ENCODE measurements at places on chromosomes 2 and 18.

GRCh38 chr2:154960802-154961583 lies 262.5 kb downstream of the KCNJ3 start:
- no peak for DNase-seq

GRCh38 chr2:226270285-226271058 lies 529.1 kb downstream of the IRS1 start:
- DNase-seq, result no peak

- no peak for DNase-seq
These were observed 383.6 kb downstream of the PIK3C3 start for GRCh38 chr18:42338683-42339082.

DNA sequence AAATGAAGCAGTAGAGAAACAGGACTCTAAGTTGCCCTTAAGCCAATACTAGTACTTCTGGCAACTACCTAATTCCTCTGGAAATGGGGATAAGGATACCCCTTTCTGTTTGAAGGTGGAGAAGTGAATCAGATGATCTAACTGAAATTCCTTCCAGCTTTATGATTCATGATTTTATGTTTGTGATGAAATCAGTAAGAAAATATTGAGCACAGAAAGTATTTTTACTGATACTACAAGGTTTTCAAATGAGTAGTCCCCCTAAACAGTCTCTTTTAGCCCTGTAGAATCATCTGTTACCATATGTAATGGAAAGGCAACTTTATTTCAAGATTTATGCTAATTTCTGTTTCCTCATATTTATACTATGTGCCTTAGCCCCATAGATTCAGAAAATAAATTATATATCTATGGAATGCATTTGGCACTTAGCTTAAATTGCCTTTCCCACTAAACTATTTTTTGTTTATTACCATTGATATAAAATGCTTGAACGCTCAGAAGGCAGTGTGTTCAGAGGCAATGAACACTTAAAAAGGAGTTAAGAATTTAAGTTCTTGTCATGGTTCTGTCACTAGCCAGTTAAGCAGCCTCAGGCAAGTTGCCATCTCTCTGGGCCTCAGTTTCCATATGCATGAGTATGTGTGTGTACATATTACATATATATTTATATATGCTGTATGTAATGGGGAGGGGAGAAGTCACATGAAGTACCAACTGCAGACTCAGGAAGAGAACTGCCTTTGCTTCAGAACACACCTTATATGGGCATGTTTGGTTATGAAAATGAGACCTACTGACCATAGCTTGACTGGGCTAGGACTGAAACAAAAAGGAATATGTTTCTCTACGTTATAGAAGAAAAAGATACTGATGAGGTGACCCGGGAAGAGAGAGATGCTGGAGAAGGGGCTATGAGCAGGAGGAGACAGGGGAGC lies 97.7 kb downstream of the CDC42EP3 start:
- DNase-seq, result no peak

GRCh38 chr2:217886091-217886490 lies 116.7 kb downstream of the TNS1 start:
- DNase-seq, result no peak

DNA sequence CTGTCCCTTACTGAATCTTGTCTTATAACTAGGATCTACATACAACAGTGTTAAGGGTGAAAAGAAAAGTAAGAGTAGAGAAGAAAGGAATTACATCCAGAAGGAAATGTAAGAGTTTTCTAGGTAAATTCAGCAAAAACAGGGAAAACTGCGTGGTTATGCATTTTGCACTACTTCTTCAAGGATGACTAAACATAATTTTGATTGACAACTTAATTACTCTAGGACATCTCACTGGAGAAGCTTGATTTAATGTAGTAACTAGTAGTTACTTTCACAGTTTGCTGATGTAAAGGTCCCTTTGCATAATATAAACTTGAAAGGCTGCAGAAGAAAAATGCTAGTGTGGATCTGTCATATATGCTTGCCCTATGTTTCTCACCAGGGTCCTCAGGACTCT lies 213.4 kb upstream of the CYP26B1 start:
- no peak for DNase-seq

DNA sequence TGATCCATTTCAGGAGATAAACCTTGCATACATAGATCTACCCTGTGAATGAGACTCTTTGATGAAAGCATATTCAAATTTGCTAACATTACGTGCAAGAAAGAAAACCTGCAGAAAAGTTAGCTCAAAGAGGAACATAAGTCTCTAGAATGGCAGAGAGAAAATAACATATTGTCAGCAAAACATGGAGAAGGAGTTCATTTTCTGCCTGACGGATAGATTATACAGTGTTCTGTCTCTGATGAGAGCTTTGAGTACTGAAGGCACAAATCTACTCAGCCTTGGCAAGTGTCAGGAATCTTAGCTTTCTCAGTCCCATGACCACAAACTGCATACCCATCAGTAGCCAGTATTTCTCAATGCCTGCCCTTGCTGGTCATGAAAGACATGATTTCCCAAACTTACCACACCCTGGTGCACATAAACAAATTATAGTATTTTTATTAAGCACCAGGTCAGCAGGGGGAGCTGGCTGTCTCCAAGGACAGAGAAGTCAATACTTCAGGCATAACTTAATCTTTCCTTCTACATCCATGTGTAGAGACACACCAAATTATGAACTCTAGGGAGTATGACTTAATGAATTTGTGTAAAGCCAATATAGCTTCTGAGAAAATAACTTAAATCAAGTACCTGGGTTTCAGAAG lies 401.2 kb upstream of the SOX11 start:
- DNase-seq, result no peak
